ENCODE measurements at places on chromosomes 4 and X.

DNA sequence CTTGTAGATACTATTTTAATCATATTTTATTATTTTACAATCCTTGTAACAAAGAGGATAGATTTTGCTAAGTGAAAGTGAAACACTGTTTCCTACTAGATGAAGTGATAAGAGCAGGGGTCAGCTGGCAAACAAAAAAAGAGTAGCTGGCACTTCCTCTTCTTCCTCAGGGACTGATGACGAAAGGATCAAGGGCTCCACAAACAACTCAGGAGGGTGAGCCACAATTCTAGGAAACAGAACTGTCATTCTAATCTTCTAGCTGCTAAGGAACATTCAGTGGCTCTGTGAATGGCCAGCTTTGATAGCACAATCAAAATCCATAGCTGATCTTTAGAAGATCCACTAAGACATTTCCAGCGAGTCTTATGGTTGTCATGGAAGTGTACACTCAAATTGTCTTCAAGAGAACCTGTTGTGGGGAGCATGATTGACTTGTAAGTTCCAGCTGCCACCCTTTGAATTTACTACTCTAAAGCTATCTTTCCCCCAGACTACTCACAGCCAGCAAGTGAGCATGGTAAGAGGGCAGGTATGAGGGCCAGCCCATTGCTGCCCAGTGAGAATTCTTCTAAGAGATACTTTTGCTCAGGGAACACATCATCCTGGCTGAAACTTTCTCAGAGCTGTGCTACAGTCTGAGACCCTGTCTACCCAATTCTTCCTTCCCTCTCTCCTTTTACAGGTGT lies 275.7 kb upstream of the RASGEF1B start:
- DNase-seq, result no peak

GRCh38 chr4:38516190-38516589 lies 147.8 kb upstream of the KLF3 start:
- DNase-seq, result no peak

DNA sequence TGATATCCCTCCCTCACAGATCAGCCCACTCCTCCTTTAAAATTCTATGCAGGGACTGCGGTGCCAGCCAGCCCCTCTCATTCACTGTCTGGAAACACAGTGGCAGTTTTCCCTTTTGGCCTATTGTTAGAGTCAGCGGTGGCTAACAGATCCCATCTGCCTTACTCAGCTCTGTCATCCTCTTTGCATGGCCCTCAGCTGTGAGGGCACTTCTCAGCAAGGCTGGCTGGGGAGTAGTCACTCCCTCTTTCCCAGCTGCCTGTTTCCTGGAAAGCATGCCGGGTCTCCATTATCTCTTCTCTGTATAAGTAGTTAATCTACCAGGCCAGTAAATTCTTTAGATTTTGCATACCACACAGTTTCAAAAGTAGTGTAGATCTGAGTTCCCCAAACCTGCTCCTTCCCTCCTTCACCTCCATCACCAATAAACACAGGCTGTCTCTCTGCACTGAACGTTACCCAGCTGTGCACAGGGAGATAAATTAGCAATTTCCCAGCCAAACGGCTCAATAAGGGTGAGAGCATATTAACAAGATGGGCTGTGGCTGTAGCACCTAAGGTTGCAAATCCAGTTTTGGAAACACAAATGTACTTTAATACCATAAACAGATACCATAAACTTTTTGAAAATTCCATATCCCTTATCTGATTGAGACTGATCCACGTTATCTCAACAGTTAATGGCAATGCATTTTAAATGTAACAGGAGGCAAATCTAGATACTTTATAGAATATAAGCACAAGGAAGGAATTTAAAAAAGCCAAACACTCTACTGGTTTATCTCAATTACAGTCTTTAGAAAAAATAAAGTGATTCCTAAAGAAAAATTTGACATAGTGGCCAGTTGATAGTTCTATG lies 229.3 kb downstream of the ANKRD50 start:
- DNase-seq, result no peak

GRCh38 chr4:7783541-7783940 lies 156.1 kb downstream of the AFAP1 start:
- no peak for DNase-seq

Measured in stimulated activated CD8-positive, alpha-beta memory T cell treated with anti-CD3 and anti-CD28 coated beads, Interleukin-15, amount 100 ng/mL, for 4 hours (primary cell).